Iris pigment epithelial cell (primary cell): ENCODE measurements at places on chromosomes 1 and 21.

- no peak for DNase-seq
These were observed 1.7 kb upstream of the PBX1 start for GRCh38 chr1:164557270-164557669.

DNA sequence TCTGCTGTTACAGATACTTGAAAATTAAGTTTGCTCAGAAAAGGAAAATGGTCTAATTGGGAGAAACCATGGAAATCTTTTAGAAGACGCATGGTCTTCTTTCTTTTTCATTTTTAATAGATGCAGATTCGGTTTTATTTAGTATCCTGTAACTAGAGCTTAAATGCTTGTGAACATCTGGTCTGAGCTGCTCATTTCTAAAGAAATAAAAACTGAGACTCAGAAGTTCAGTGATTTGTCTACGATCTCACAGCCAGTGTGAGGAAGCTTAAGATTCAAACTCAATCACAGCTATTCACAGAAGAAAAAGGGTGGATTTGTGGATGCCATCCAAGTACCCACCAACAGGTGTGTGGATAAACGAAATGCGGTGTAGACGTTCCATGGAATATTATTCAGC is 80.0 kb upstream of the TIAM1 start:
- DNase-seq, result no peak

- no peak for DNase-seq
These were observed 183.5 kb upstream of the HMGB4 start for GRCh38 chr1:33680281-33680840.

- DNase-seq, result no peak
These were observed 501 bp upstream of the DNAJC6 start for GRCh38 chr1:65308781-65309303.

GRCh38 chr21:33539616-33540015 is 2.3 kb downstream of the GART start:
- DNase-seq, result peak; percentile 82

DNA sequence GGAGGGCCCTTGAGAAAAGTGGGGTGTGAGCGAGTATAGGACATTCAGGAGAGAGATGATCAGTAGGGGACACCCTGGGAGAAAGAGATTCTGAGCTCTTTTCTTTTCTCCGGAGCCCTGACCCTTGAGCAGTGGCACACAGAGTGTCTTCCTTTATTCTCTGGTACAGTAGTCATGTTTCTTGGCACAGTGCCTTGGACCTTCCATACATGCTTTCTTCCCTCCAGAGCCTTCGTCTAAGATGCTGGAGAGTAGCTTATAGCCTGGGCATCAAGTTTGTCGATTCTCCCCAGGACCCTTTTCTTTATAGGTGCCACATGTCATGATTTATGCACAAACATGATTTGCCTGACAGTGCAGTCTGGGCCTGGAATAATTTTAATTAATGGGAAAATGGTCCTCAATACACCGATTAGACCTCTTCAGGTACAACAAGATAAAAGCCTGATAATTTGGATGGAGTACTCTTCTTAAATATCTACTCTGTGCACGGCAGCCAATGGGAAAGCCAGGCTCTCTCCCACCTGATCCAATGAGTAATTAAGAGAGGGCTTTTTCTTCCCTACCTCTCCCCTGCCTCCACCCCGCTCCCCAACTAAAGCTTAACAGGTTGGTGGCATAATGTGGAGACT is at the start of gene TBX19:
Gene TBX19, plus strand, starts transcription at position 582 of the 632 bp plus-strand sequence. CDS start 214 bp downstream, outside the sequence.
- no peak for DNase-seq

DNA sequence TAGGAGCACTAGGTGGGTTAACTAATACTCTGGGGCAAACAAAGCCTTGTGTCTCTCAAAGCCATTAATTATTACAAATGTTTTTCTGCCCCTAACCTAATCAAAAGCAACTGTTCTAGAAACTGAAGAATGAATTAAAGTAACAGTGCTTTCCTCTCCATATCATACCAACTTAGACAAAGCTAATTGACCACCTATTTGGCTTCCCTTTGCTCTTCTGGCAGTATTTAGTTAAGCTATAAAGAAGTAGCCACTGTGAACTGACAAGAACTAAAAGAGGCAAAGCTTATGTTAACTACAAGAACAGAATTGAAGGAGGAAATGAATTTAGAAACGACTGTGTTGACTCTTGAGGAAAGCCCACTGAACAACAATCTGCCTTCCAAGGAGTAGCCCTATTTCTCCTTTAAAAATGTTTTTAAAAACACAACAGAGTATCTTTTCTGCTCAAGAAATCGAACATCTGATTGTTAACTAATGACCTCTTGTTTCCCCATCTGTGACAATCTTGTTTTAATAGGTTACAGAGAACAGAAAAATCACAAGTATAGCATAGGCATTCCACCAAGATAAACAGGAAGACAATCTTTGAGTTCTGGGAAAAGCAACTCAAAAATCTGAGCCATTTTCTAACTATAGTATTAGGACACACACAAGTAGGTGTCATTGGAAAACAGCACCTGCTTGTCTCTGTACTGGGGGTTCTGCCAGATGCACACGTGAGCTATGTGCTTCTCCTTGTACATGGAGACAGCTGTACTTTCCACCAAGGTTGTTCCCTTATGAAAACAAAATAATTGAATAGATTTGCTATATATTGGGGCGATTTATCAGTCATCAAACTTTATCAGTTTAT is 3.1 kb upstream of the EGLN1 start:
- DNase-seq, result no peak

DNA sequence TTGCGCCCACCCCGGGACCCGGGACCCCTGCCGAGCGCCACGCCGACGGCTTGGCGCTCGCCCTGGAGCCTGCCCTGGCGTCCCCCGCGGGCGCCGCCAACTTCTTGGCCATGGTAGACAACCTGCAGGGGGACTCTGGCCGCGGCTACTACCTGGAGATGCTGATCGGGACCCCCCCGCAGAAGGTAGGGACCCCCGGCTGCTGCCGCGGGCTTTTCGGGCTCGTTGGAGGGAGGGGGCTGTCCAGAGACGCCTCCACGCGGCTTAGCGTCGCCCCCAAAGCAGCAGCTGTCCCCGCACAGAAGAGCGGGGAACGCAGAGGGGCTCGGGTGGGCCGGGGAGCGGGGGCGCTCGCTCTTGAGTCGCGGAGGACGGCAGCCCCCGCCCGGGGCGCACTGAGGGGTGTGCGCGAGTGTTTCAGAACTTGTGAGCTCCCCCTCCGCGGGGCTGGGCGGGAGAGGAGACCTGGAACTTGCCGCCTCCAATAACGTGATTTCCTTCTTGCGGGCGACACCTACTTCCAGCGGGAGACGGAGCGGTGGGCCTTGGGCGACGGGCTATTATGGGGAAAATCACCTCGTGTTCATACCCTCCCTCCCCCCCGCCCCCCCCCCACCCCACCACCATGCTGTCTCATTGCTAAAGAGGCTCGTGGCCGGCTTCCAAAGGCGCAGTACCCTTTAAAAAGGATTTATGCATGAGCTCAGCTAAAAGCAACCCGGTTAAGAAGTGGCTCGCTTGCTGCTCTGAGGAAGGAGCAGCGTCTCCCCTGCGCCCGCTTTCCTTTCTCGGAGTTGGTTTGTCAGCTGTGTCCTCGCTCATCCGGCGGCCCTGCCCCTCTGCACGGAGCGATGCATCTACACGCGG is 664 bp downstream of the BACE2 start:
- peak; percentile 50 for DNase-seq

DNA sequence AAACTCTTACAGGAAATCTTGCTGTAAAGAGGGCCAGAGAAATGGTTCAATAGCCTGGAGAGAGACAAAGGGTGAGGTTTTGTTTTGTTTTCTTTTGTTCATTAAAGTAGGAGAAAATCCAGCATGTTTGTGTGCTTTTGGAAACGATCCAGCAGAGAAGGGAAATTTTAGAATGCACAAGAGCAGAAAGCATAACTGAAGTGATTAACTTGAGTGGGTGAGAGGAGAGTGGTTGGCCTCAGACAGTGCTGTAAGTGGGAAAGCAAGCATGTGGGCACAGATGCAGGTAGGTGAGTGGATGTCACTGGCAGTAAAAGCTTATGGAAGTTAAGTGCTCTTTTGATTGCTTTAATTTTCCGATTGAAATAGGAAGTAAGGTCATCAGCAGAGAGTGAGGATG is 50.2 kb downstream of the EEIG2 start:
- DNase-seq, result peak; percentile 15

- DNase-seq, result peak; percentile 77
These were observed 3.5 kb downstream of the EPHX1 start for GRCh38 chr1:225813214-225813964.

GRCh38 chr1:228226956-228227791 is 19.3 kb downstream of the OBSCN start:
- peak; percentile 84 for DNase-seq

GRCh38 chr1:234776876-234777855 is 167.2 kb upstream of the IRF2BP2 start:
- no peak for DNase-seq

DNA sequence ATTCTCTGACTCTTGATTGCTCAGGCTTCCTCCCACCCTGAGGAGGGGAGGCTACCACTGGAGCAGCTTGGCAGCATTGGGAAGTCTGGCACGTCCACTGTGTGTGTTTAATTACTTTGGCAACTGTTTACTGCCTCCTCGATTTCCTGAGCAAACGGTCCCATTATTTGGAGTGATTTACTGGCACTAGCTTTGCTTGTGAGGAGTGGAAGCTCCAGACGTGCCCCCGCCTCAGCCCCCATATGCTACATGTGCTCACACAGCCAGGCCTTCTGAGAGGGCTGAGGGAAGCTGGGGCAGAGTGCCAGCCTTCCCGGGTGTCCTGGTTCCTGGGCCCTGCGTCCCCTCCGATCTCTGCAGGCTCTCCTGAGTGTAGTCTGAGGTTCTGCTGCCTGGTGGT is 306.2 kb downstream of the PTPRU start:
- DNase-seq, result no peak

DNA sequence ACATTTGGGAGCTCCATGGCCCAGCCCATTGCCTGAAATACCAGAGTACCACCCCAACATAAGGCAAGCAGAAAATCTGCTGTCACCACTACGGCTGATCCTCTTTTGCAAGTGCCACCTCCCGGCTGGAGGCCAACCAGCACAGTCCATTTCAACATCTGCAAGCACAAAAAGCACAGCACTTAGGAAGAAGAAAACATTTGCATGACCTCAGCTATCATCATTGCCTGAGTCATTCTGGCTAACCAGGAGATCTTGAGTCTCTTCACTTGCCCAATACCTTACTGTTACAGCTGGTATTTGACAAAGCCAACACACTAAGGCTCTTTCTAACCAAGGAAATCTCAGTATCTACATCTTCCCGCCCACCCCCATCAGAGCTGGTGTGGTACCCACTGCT is 55.9 kb downstream of the NEK7 start:
- DNase-seq, result peak; percentile 99

- DNase-seq, result no peak
These were observed 8.7 kb upstream of the TDRD10 start for GRCh38 chr1:154493276-154493675.

DNA sequence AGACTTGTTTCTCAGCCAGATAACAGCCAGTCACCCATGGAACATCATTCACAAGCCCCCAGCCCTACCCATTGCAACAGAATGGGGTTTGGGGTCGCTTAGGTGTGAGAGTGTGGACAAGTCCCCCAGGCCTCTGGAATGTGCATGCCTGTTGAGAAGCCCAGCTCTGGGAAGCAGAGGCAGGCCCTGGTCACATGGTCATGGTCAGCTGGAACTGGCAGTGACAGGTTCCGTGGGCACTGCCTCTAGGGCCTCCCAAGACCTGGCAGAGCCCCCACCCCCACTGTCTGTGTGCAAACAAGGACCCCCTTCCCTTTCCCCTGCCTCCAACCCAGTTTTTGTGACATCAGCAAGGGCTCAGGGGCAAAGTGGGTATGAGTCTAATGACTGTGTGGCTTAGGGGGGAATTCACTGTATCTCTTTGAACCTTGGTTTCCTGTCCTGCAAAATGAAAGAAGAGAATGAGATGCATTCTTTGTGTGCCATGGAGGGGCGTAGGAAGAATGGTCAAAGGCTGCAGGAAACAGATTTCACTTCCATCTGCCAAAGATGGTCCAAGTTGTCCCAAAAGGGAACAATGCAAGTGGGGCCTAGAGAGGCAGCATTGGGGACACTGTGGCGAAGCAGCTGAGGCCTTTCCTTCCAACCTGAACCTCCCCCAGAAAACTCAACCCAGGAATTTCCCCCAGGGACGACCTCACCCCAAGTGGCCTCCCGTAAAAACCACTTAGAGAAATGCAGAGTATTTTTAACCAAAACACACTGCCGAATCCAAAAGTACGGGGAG is 34.7 kb upstream of the SELENON start:
- no peak for DNase-seq

GRCh38 chr21:46667741-46668380 is 32.4 kb downstream of the PRMT2 start:
- peak; percentile 75 for DNase-seq

DNA sequence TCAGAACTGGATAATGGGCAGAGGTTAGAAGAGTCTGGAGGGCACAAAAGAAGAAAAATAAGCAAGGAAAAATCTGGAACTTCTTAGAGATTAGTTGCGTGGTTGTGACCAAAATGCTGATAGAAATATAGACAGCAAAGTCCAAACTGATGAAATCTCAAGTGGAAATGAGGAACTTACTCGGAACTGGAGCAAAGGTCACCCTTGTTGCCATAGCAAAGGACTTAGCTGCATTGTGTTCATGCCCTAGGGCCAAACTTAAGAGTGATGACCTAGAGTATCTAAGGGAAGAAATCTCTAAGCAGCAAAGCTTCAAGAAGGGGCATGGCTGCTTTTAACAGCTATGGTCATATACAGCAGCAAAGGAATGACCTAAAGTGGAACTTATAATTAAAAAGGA is 180.0 kb downstream of the TTLL7 start:
- peak; percentile 12 for DNase-seq

- no peak for DNase-seq
These were observed 11.0 kb downstream of the NUDC start for GRCh38 chr1:26932531-26932930.

DNA sequence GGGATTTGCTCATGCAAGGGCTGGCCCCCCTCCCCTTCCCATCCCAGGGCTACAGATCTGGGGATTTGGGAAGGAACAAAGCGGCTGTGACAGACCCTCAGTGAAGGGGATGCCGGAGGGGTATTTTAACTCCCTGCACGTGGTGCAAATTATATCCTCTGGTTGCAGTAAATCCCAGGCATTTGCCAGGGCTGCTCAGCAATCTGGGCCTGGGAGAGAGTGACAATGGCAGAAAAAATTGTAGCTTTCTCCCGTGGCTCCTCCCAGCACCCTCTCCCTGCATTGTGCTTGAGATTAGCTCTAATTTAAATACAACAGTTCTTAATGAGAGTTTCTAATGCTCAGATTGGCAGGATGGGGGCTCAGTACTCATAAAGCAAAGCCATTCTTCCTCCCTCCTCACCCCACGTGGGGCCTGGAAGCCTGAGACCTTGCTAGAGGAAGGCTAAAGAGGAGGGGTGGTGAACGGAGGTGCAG is 129.9 kb upstream of the CD34 start:
- DNase-seq, result no peak

DNA sequence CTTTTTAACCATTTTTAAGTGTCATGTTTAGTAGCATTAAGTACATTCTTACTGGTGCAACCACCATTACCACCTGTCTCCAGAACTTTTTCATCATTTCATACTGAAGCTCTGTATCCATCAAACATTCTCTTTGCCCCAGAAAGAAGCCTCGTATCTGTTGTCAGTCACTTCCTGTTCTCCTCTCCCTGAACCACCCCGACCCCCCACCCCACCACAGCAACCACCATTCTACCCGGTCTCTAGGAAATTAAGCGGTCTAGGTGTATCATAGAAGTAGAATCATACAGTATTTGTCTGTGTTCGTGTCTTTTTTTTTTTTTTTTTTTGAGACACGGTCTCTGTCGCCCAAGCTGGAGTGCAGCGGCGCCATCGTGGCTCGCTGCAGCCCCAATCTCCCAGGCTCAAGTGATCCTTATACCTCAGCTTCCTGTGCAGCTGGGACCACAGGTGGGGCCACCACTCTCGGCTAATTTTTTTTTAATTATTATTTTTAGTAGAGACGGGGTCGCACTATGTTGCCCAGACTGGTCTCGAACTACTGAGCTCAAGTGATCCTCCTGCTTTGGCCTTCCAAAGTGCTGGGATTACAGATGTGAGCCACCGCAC is 23.7 kb upstream of the EPHA8 start:
- DNase-seq, result no peak
